ENCODE measurements at places on chromosomes 16 and 17. TPM values are rescaled to one million over a fixed set of nuclear protein-coding genes. Genes with fewer than 3 reads are reported as not detected.
A peak's percentile ranks its signal among the peaks of the same experiment; 100 is the strongest.

DNA sequence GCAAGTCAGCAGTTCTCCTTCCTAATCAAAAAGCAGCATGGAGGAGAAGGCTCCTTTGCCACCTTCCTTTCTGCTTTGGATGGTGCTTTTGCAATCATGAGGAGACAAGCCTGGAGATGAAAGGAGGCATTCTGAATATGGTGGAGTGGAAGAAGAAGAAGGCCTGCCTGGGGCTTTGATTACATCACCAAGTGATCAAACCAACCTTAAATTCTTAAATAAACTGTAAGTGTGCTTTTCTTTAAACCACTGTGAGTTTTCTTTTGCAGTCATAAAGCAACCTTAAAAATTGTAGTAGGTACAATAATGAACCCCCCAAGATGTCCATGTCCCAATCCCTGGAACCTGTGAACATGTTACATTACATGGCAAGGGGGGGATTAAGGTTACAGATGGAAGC lies 31.7 kb upstream of the IL21R start:
- no peak for ATAC-seq

DNA sequence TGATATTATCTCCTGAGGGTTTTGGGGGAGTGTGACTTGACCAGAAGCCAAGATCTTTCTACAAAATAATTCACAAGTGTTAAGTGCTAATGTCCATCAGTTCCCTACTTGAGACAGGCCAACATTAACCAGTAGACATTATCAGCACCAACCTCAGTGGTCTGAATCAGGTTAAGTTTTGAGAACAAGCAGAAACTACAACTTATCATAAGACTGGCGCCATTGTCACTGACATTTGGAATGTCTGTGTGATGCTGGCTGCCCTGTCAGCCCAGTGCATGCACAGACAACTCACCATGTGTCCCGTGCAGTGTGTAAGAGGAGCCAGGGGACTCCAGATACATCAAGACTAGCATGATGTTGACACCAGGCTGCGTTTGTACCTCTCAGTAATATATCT lies 76.8 kb downstream of the CCDC182 start:
- no peak for ATAC-seq

DNA sequence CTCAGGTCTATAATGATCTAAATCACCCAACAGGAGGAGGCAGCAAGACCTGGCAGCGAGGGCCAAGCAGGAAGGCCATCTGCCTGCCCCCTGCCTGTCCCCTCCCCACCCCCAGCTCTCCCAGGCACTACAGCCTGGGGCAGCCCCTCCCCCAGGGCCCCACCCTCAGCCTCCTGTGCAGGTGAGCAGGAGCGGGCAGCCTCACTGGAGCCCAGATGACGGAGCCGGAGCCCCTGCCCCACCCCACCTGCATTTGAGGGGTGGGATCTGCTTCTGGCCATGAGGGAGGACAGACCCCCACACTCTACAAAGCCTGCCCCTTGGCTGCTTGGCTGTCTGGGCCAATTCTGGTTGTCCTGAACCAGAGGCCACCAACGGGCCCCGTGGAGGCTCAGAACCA lies 12.4 kb upstream of the BAHCC1 start:
- ATAC-seq = no peak

GRCh38 chr16:1492082-1492922 lies 858 bp upstream of the TELO2 start:
- ATAC-seq = no peak

DNA sequence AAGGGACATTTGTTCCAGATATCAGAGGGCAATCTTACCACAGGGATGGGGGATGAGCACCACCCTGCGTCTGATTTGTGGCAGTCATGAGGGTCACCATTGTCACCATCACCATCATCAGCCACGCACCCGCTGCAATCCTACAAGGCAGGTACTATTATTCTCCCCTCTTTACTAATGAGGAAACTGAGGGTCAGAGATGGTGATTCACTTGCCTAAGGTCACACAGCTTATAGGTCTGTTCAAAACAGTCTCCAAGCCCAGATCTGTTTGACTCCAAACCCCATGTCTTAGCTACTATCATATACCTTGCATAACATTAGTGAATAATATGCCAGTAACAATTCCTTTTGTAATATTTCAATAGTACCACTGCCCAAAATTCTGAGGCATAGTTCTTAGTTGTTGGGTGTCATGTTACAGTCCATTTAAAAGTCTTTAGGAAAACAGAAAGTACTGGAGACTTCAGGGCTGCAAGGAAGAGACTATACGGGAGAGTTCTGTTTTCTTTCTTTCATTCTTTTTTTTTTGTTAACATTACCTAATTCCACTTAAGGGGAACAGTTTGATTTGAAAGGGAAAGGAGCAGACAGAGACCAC lies 166.4 kb downstream of the C16orf95 start:
- ATAC-seq = no peak

GRCh38 chr17:50015146-50015545 lies 20.1 kb upstream of the DLX3 start:
- no peak for ATAC-seq

DNA sequence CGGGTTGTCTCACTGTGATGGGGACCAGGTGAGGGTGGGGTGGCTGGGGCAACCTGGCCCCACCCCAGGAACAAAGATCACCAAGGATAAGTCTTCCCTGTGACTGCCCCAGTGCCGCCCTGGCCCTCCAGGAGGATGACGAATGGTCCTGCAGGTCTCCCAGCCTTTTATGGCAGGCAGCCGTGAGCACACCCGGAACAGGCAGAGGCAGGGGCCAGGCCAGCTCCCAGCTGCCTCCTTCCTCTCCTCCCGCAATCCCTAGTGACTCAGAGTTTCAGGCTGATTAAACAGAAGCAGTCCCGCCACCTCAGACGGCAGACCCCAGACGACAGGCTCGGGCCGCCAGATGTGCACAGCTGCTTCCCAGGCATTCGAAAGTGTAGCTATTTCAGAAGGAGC lies 13.3 kb downstream of the JUP start:
- ATAC-seq = peak; percentile 91

- ATAC-seq = peak; percentile 82
Measured at GRCh38 chr17:67221062-67221998, 23.7 kb downstream of the HELZ start.

DNA sequence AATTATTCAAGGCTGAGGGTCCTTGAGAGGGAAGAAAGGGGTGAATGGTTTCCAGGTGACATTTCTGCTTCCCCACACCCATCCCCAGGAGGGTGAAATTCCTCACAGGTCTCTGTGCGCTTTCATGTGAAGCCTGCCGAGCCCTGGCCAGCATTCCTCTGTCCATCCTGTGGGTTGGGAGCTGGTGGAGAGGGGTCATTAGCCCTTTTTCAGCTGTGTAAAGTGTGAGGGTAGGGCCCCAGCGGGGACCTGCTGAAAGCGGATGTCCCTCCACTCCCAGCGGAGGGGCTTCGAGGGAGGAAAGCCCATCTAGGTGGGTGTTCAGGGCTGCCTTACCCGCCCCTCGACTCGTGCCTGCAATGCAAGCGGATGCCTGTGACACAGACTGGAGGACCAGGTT lies 53.3 kb upstream of the DLX4 start:
- no peak for ATAC-seq

- ATAC-seq = peak; percentile 95
Measured at GRCh38 chr16:21263640-21264570, 14.2 kb downstream of the CRYM start.

NR1D1 gene
- 12.2 TPM for total RNA-seq

EVI2B gene
- total RNA-seq = 1.2 TPM

MGAT5B gene
- total RNA-seq = 16.8 TPM

SLC47A2 gene
- total RNA-seq = 0.71 TPM

HOXB2 gene
- total RNA-seq = 54.4 TPM

HCRT gene
- total RNA-seq = not detected

TMEM106A gene
- 0.27 TPM for total RNA-seq
